G401 (cell line): ENCODE measurements at places on chromosomes 2 and 18. TPM values are rescaled to one million over a fixed set of nuclear protein-coding genes. Genes with fewer than 3 reads are reported as not detected.

The KLHL41 gene
- 0.10 TPM in 1 of 2 replicates, not detected in the other for total RNA-seq

The LCT gene
- not detected in 2 replicates for total RNA-seq

The DSG3 gene
- total RNA-seq: not detected in 2 replicates

The ARHGEF33 gene
- total RNA-seq: not detected in 2 replicates

The GKN1 gene
- total RNA-seq: not detected in 2 replicates

The GRHL1 gene
- total RNA-seq: 0.14 and 0.98 TPM in 2 replicates

The KCNE4 gene
- not detected in 2 replicates for total RNA-seq

The ALS2 gene
- 52.2 and 95.2 TPM in 2 replicates for total RNA-seq

The LCLAT1 gene
- 6.7 and 41.8 TPM in 2 replicates for total RNA-seq

The CNTNAP5 gene
- not detected in 2 replicates for total RNA-seq

The CCDC68 gene
- not detected in 2 replicates for total RNA-seq

The ATP5MC3 gene
- total RNA-seq: 213 and 260 TPM in 2 replicates

The APOB gene
- 0.06 TPM in 1 of 2 replicates, not detected in the other for total RNA-seq

The DPY30 gene
- 94.9 and 118 TPM in 2 replicates for total RNA-seq

The ABCG5 gene
- not detected in 2 replicates for total RNA-seq

The CDKL4 gene
- 1.6 TPM in 1 of 2 replicates, not detected in the other for total RNA-seq

The CPO gene
- 0.62 TPM in 1 of 2 replicates, not detected in the other for total RNA-seq
